B cell (primary cell): ENCODE measurements at places on chromosomes 2 and 18. TPM values are rescaled to one million over a fixed set of nuclear protein-coding genes. Genes with fewer than 3 reads are reported as not detected.
A peak's percentile ranks its signal among the peaks of the same experiment; 100 is the strongest.

DNA sequence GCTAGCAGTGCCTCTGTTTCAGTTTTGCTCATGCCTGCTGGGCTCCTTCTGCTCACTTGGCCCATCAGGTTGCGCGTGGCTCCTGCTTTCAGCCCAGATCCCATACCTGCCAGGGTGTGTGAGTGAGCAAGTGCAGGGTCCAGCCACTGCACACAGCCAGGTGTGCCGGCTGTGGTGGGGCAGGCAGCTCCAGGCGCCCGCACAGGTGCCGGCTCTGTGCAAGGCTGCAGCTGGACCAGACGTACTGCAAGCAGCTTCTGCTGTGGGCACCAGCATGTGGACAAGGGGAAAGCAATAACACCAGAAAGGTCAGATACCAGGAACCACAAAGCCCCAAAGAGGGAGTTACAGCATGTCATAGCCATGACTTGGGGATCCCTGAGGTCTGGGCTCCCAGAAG, 5.6 kb upstream of the PCARE start:
- no peak overlapping the region for H3K4me3 ChIP-seq
- no peaks in the 10 kb centered on the region for H3K4me1 ChIP-seq
- DNase-seq = no peak
- no peaks in the 10 kb centered on the region for H3K27me3 ChIP-seq
- no peaks in the 10 kb centered on the region for H3K36me3 ChIP-seq

DNA sequence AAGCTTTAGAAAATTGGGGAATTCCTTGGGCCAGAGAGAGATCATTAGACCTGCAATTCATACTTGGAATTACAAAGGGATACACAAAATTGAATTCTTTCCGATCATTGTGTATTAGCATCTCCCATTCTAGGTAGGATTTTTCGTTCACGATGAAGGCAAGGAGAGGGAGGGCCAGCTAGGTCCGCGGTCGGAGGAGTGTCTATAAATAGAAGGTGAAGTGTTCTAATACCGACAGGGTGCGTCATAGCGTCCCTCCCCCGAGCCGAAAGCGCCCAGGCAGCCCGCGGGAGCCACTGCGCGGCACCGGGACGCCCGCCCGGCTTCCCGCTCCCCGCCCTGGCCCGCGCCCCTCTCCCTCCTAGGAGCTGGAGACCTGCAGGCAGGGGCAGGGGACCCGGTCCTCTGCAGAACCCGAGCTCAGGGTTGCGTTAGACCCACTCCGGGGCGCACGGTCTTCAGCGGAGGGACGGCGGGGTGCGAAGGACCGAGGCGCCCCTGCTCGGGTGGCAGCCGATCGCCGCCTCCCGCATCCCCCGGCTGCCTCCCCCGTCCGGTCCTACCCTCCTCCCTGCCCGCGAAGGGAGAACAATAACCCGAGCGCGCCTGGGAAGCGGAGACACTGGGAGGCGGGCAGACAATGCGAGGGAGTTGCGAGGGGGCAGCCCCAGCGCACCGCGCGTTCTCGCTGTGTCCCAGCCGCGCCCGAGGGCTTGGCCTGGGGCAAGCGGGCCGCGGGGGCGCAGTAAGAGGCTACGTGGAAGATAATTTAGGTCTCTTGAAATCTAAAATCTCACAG, 114.2 kb upstream of the SERTAD2 start:
- peak; percentile 88 for DNase-seq
- no peaks in the 10 kb centered on the region for H3K27me3 ChIP-seq
- H3K4me1 ChIP-seq = peaks cover 13% of the 10 kb centered on the region
- no peaks in the 10 kb centered on the region for H3K36me3 ChIP-seq

- no peaks in the 10 kb centered on the region for H3K4me1 ChIP-seq
- H3K27me3 ChIP-seq = peaks cover 4% of the 10 kb centered on the region
- H3K36me3 ChIP-seq = no peaks in the 10 kb centered on the region
- no peak overlapping the region for H3K27ac ChIP-seq
- H3K4me3 ChIP-seq = no peak overlapping the region
- DNase-seq = no peak
These were observed 202.0 kb upstream of the SLC14A2 start for GRCh38 chr18:45413180-45413836.

GRCh38 chr2:151374436-151374835, 17.0 kb downstream of the TNFAIP6 start:
- DNase-seq = no peak
- no peaks in the 10 kb centered on the region for H3K4me1 ChIP-seq
- H3K4me3 ChIP-seq = no peak overlapping the region
- no peak overlapping the region for H3K27ac ChIP-seq
- H3K27me3 ChIP-seq = no peaks in the 10 kb centered on the region

GRCh38 chr18:63073481-63073880, 246.1 kb downstream of the BCL2 start:
- peaks cover 11% of the 10 kb centered on the region for H3K4me1 ChIP-seq
- DNase-seq = peak; percentile 36
- H3K36me3 ChIP-seq = no peaks in the 10 kb centered on the region
- H3K27ac ChIP-seq = no peak overlapping the region

- no peaks in the 10 kb centered on the region for H3K27me3 ChIP-seq
- no peak overlapping the region for H3K27ac ChIP-seq
- H3K4me1 ChIP-seq = peaks cover 6% of the 10 kb centered on the region
- no peak for DNase-seq
These were observed 79.5 kb downstream of the ARMC9 start for GRCh38 chr2:231277962-231278361.

DNA sequence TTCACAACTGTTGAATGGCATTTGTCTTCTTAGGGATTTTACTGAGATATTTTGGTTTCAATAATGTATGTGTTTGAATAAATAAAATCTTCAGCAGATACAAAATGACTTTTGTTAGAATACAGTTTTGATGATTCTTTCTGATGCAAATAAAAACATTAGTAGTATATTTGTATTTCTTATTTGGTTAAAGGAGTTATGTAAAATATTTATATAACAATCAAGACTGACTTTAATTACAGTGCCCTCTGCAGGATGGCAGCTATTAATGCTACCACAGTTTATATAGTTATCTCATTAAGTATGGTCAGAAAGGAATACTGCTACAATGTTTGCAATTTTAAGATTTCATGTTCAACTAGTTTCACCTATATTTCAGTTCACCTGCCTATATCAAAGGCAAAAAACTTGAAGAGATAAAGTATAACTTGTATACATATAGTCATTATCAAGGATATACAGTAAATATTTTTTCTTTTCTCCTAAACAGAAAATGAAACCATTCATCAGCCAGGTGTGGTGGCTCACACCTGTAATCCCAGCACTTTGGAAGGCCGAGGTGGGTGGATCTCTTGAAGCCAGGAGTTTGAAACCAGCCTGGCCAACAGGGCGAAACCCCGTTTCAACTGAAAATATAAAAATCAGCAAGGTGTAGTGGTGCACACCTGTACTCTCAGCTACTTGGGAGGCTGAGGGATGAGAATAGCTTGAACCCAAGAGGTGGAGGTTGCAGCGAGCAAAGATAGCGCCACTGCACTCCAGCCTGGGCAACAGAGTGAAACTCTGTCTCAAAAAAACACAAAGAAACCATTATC, 19.8 kb downstream of the ARL5A start:
- DNase-seq = peak; percentile 60
- peak overlapping the region; percentile 31 for H3K27ac ChIP-seq
- H3K27me3 ChIP-seq = no peaks in the 10 kb centered on the region
- peaks cover 4% of the 10 kb centered on the region for H3K4me1 ChIP-seq
- peaks cover 44% of the 10 kb centered on the region for H3K36me3 ChIP-seq

GRCh38 chr2:206354129-206354528, 79.7 kb downstream of the ZDBF2 start:
- H3K36me3 ChIP-seq = no peaks in the 10 kb centered on the region
- no peaks in the 10 kb centered on the region for H3K27me3 ChIP-seq
- no peaks in the 10 kb centered on the region for H3K4me1 ChIP-seq
- no peak for DNase-seq

DNA sequence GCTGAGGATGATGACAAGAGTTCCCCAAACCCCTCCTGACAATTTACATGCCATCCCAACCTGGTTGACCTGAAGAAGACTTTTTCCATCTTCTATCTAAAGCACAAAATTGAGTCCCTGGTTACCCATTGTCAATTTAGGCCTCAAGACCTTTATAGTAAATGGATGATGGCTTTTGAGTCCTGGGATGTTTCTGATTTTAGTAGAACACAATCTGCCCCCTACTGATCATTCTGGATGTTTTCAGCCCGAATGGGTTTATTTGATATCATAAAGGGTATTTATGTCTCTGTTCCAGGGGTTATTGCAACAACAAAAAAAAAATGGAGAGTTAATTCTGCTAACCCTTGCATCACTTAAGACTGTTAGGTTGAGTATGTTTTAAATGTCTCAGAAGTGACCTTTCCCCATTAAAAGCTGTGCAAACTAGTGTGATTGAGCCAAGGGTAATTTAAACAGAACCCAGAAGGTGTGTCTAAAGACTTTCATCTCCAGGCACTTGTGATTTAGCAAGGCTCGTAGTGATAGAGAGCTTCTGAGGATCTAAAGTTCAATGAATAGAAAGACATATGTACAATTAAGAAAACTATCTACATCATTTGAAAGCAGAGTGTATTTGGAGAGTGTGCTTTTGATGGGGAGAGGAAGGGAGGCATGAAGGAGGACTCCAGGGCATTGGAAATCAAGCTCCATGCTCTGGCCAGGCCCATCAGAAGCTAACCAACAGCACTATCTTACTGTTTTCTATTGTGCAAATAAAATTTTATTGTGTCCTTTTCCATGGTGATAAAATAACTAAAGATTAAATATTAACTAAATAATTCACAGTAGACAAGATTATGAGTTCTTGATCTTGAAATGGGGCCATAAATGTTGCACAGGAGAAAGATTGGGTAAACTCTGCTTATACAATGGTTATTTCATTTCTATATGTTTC, 96.6 kb upstream of the NOSTRIN start:
- peak; percentile 17 for DNase-seq
- H3K27ac ChIP-seq = no peak overlapping the region
- H3K36me3 ChIP-seq = no peaks in the 10 kb centered on the region
- H3K27me3 ChIP-seq = no peaks in the 10 kb centered on the region
- H3K4me3 ChIP-seq = no peak overlapping the region

- H3K27me3 ChIP-seq = no peaks in the 10 kb centered on the region
- no peak for DNase-seq
- no peak overlapping the region for H3K27ac ChIP-seq
- H3K36me3 ChIP-seq = no peaks in the 10 kb centered on the region
These were observed 95.7 kb downstream of the ASXL3 start for GRCh38 chr18:33673689-33674088.

DNA sequence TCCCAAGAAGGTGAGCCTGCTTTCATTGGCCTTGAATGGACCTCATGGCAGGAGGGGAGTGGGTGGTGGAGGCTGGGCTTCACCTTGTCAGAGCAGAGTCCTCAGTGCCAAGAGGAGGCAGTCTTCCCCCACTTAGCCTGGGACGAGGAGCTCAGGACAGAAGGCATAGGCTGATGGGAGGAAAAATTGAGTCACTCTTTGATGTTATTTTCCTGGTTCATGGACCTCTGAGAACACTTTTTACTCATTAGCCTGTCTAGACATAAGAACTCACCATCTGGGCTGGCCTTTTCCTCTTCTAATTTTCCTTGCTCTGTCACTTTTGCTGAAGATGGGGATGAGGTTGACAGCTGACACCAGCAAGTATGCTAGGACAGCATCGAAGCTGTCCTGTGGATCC, 225.7 kb upstream of the TNP1 start:
- H3K27me3 ChIP-seq = no peaks in the 10 kb centered on the region
- no peak overlapping the region for H3K4me3 ChIP-seq
- peaks cover 4% of the 10 kb centered on the region for H3K4me1 ChIP-seq
- no peak overlapping the region for H3K27ac ChIP-seq
- no peaks in the 10 kb centered on the region for H3K36me3 ChIP-seq

DNA sequence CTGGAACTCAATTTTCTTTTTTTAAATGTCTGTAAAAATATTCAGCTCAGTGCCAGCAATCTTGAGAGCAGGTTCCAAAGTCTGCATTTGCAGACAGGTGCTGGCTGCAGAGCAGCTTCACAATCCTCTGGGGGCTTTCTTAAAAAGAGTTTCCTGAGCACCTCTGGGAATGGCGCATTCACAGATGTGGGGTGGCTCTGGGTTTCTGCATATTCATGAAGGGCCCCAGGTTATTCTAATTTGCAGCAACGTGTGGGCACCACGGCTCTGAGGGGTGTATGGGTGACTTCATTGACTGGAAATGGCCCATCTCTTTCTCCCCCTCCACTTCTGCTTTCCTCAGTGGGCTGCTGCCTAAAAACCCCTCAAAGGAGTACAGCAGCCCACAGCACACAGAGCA, 225.0 kb upstream of the APCDD1 start:
- peaks cover 3% of the 10 kb centered on the region for H3K4me1 ChIP-seq
- no peak overlapping the region for H3K27ac ChIP-seq
- DNase-seq = no peak

The CRYGD gene
- polyA plus RNA-seq = not detected in 2 replicates

The SIX3 gene
- not detected in 2 replicates for polyA plus RNA-seq

The TXNDC9 gene
- 9.3 and 11.2 TPM in 2 replicates for polyA plus RNA-seq

The TMEM247 gene
- not detected in 2 replicates for polyA plus RNA-seq

The FSIP2 gene
- polyA plus RNA-seq = 0.01 and 0.04 TPM in 2 replicates
